ENCODE measurements at places on chromosomes 16 and 17.

GRCh38 chr17:69268543-69269014 is 40.0 kb upstream of the ABCA10 start:
- no peak for DNase-seq

- DNase-seq = no peak
Measured at GRCh38 chr16:72858665-72859493, 189.0 kb downstream of the ZFHX3 start.

- DNase-seq = no peak
Measured at GRCh38 chr16:73955255-73955654, 341.4 kb upstream of the PSMD7 start.

GRCh38 chr17:1162116-1162855 is 17.5 kb downstream of the ABR start:
- no peak for DNase-seq

DNA sequence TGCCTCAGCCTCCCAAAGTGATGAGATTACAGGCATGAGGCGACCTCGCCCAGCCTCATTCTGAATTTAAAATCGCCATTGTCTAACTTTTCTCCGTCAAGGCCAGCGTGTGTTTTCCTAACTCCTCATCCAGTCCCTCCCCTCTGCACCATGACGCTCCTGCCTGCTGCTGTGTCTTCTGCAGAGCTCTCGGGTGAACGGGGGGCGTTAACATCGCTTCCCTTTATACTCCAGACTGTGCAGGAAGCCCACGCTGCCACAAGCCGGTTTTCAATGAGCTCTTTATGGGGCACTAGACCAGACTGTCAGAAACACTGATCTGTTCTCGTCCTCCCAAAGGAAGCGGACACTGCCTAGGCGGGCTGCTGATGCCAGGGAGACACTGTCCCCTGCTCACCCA is 13.2 kb downstream of the AANAT start:
- peak; percentile 71 for DNase-seq

DNA sequence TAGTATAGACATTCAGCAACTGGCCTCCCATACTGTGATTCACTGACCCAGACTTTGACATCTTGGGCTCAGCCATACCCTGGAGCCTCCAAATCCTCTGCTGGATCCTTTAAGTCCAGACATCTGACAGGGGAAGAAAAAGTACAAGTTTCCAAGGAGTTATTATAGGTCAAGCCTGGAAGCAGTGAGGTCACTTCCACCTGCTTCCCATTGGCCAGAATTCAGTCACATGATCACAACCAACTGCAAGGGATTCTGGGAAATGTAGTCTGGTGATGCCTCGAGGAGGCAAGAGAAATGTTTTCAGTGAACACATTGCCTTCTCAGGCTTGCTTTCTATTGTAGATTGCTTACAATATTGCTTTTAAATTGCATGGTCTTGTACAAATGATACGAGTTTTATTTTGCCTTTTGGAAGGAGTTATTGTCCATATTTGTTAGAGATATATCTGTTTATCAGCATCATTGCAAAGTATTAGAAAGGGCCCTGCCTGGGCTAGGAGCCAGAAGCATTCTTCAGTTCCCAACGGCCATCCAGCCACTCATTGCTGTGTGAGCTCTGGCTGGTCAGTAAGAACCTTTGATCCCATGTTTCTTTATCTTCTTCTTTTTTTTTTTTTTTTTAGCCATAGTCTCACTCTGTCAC is 696.9 kb downstream of the WWOX start:
- DNase-seq = peak; percentile 84

DNA sequence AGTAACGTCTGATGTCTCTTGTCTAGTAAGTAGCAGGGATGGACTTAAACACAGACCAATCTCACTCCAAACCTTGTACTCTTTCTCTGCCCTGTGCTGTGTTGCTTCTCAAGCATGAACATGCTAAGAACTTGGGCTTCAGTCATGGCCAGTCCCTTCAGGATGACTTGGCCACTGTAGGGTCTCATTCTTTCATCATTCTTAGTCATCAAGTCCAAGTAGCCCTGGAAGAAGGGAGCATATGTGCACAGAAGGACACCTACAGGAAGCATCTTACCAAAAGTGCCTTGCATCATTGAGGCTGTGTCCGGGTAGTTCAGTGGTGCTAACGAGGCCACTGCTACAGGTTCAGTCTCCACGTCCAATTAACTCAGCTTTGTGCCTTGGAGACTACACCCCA is 80.7 kb downstream of the CDK5R1 start:
- DNase-seq = no peak

GRCh38 chr17:68910251-68910705 is 44.9 kb downstream of the ABCA8 start:
- DNase-seq = no peak

- DNase-seq = no peak
Measured at GRCh38 chr17:17073030-17073564, 30.8 kb downstream of the MPRIP start.

DNA sequence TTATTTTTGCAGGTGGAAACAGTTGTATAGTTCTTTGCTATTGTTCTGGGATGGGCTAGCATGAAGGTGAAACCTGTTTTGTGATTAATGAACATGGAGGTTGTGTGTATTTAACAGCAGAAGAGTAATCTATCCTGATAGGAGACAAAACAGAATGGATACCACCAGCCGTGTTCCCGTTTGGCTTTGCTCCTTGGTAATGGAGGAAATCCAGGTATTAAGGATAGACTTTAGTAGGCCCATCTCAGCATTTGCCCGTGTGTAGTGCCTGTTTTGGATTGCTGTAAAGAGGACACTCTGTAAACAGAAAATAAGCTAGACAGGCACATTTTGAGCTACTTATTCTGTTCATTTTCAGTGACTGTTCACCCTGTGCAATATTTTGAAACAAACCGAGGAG is 215.1 kb downstream of the RBFOX1 start:
- no peak for DNase-seq

DNA sequence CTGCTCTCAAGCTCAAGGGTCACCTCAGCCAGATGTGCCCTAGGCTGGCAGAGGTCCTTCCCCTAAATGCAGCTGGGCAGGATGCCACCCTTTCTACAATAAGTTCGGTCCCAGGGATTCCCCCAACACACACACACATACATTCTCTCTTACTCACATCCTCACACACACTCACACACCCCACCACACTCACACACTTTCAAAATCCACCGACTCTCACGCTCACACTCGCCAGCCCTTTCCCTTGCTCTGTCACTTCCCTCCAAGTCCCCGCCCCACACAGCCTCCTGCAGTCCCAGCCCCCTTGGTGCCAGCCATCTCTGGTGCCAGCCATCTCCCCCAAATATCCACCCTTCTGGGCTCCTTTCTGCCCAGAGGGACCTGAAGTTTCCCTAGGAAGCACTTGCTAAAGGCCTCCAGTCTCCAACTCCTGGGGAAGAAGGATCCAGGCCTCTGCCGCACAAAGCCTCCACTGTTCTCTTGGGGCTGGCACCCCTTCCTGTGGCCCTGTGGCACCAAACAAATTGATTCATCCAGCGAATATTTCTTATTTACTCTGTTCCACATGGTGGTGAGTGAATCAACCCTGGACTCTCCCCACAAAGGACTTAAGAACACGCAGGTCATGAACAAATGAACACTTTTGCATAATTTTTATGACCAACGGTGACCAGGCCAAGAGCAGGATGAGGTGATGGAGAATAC is 3.8 kb upstream of the USP36 start:
- DNase-seq = no peak

DNA sequence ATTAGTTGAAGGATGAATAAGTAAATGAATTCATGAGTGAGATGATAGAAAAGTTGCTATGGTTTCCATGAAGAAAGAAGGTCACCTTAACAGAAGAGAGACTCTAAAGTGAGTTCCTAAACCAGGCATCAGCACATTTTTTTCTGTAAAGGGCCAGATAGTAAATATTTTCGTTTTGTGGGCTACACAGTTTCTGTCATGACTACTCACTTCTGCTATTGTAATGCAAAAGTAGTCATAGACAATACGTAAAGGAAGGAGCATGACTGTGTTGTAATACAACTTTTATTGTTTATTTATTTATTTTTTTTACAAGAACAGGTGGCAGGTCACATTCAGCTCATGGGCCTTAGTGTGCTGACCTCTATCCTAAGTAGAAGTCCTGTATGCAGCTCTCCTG is 426.1 kb upstream of the DYNLRB2 start:
- no peak for DNase-seq

DNA sequence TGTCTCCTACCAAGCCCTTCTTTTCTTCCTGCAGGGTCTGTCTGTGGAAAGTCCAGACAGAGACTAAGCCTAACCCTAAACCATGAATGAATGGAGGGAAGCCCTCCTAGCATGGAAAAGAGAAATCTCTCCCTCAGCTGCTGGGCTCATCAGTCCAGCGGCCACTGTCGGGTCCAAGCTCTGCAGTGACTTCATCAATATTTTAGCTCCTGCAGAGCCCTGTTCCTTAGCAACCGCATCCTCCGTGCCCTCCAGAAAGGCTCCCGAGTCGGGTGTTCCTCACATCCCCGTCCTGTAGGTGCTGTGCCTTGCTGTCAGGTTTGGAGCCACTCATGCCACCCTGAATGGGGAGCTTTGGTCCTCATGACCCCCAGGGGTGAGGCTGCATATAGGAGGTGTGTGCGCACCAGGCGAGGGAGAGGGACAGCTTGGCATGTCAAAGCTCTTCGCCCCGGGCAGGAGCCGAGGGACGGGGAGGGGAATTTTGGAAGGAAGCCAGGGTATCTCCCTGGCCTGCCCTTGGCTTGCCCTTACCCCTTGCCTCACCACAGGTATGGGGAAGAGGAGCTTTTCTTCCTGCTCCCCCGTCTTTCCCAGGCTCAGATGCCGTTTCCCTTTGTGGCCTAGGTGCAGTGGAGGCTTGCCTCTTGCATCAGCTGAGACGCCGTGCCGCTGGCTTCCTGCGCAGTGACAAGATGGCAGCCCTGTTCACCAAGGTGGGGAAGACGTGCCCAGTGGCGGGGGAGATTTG is 23.9 kb downstream of the SGSM2 start:
- DNase-seq = no peak

DNA sequence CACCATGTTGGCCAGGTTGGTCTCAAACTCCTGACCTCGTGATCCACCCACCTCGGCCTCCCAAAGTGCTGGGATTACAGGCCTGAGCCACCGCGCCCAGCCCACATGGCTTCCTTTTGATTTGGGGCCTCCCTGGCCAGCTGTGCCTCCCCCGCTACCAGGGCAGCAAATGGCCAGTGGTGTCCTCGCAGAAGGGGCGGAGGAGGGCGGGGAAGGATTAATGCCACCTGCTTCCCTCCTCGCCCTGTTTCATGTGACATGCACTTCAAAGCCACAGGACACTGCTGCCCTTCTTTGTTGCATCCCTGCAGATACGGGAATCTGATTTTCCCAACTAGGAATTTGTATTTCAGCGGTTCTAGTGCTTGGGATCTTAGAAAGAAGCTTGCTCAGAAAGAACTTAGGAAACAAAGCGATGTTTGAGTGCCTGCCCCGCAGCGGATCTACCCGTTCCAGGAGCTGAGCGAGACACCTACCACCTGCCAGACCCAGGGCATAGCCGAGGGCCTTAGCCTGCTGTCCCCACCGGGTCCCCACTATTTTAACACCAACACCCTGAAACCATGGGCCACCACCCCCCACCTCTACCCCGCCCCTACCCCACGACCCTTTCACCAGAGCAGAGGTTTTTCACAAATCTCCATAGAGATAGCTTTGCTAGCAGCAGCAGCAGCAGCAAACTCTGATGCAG is 37.7 kb upstream of the CCDC182 start:
- DNase-seq = no peak

GRCh38 chr17:10033959-10034358 is 128.9 kb upstream of the RCVRN start:
- peak; percentile 66 for DNase-seq

DNA sequence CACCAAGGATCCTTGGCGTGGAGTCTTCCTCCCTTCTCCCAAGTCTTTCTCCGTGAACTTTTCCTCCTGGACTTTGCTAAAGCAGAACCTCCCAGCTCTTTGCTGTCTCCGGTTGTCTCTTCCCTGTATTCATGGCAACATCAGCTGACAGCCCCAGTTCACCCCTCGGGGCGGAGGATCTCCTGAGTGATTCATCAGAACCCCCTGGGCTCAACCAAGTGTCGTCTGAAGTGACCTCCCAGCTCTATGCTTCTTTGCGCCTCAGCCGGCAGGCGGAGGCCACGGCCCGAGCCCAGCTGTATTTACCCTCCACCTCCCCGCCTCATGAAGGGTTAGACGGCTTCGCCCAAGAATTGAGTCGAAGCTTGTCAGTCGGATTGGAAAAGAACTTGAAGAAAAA is 943 bp downstream of the CNTROB start:
- DNase-seq = peak; percentile 27

DNA sequence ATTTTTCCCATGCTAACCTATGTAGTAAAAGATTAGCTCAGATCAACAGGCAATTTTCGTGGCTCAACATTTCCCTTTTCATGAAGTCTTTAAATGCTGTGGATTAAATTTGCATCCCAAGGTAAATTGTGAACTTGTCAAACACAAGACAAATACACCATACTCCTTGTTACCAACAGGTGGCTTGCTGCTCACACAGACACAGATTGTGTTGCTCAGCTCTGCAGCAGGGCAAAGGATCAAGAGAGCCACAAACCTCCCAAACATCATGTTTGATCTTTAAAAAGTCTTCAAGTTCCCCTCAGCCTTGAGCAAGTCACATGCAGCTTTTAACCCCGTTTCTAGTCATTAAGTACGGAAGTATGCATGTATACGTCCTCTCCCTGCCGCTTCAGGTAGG is 119.6 kb upstream of the CNTNAP4 start:
- peak; percentile 20 for DNase-seq

DNA sequence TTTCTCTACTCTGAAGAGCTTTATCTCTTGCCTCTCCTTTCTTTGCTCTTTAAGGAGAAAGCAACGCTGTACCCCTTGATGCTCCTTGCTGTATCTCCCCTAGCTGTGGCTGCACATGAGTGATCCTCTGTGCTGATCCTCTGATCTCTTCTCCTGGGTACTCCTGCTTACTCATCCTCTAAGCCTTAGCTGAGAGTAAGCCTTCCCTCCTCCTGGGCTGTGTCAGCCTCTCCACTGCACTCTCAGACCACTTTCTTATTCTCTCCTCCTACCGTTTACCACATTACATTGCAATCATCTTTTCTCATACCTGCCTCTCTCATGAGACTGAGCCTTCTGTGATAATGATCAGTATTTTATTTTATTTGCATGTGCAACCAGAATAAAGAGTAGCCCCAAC is 25.1 kb downstream of the SOX9 start:
- DNase-seq = no peak

DNA sequence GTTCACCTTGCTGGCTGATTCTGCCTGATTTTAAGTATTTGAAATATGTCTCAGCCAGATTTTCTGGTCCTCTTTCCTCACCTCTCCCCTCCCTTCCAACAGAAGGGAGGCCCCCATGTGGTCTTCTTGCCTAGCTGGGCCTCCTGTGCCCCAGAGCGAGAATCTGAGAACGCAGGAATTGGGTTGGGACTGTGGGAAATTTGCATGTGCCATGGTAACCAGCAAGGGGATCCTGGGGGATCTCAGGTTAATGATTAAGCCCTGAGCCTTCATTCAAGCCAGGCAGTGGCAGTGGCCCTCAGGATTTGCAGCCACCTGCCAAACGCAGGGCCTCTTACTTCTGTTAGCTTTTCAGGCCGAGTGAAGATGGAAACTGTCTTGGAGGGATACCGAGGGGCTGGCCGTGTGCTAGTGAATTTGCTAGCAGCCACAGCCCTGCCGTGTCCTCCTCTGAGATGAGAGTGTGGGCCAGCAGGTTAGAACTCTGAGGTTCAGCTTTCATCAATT is 40.2 kb downstream of the KSR1 start:
- no peak for DNase-seq

- no peak for DNase-seq
Measured at GRCh38 chr16:65414284-65414984, 292.6 kb upstream of the CDH11 start.

All from NAMALWA (cell line).